ENCODE measurements at places on chromosomes 11 and 22. TPM values are rescaled to one million over a fixed set of nuclear protein-coding genes. Genes with fewer than 3 reads are reported as not detected.

DNA sequence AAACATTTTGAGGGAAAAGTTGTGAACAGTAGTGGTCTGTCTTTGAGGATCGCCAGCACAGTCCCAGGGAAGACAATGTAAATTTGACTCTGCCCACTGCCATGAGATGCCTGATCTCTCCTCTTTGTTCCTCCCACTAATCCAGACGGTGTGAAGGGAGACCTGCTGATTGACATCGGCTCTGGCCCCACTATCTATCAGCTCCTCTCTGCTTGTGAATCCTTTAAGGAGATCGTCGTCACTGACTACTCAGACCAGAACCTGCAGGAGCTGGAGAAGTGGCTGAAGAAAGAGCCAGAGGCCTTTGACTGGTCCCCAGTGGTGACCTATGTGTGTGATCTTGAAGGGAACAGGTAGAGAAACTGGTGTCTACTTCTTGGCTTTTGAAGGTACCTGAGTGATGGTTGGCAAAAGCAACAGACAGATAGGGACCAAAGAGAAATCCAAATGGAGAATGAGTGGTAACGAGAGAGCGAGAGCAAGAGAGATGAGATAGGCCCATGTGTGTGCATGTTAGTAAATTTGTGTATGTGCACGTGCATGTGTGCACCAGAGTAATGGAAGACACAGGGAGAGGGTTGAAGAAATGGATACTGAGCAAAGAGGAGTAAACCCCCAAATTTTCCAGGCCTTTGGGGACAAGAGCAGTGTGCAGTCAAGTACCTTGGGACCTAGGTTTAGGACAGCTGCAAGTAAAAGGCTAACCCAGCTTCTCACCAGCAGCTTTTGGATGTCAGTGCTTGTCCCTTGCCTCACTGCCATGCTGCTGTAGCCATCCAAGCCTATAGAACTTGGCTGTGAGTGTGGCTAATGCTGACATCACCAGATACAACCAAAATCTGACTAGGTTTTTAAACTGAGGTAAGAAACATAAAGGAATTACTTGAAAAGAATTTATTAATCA, 1.9 kb downstream of the NNMT start:
- no peak for DNase-seq

DEUP1 gene
- not detected for total RNA-seq

GRCh38 chr22:25656724-25657123, 85.3 kb upstream of the MYO18B start:
- DNase-seq = no peak

DNA sequence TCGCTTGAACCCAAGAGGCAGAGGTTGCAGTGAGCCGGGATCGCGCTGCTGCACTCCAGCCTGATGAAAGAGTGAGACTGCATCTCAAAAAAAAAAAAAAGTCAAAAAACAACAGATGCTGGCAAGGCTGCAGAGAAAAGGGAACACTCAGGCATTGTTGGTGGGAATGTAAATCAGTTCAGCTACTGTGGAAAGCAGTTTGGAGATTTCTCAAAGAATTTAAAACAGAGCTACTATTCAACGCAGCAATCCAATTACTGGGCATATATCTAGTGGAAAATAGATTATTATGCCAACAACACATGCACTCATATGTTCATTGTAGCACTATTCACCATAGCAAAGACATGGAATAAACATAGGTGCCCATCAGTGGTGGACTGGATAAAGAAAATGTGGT, 89.7 kb downstream of the EFCAB6 start:
- no peak for DNase-seq
